ENCODE measurements at places on chromosomes 5 and 9.

- no peak for DNase-seq
Measured at GRCh38 chr9:86122311-86122710, 23.0 kb upstream of the GOLM1 start.

- DNase-seq: no peak
Measured at GRCh38 chr5:162801235-162801634, 636.2 kb upstream of the CCNG1 start.

- DNase-seq: no peak
Measured at GRCh38 chr9:129068990-129069861, 11.7 kb upstream of the DOLPP1 start.

DNA sequence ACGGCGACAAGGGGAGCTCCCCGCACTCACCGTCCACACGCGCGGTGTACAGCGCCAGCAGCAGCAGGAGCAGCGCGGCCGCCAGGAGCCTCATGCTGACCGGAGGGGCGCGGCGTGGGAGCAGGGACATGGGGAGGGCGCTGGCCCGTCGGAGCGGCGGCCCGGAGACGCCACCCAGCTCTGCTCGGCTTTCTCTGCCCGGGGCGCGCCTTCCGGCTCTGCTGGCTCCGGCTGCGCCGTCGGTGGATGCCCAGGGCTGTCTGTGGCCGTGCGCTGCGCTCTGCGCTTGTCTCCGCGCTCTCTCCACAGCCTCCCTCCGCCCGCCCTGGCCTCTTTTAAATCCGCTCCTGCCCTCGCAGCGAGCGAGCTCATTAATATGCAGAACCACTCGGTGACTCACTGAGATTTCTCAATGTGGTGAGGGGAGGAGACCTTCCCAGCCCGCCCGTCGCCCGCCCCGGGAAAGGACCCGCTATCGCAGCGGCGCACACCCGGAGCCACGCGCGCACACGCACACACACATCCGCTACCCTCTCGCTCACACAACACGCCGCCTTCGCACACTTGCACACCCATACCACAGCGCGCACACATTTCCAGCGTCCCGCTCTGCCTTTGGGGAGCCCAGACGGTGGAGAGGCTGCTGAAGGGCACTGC, at the start of gene CXCL14:
Gene CXCL14 (minus strand): TSS at position 307 of the 657 bp plus-strand sequence. CDS start 213 bp downstream, at position 94.
- no peak for DNase-seq

DNA sequence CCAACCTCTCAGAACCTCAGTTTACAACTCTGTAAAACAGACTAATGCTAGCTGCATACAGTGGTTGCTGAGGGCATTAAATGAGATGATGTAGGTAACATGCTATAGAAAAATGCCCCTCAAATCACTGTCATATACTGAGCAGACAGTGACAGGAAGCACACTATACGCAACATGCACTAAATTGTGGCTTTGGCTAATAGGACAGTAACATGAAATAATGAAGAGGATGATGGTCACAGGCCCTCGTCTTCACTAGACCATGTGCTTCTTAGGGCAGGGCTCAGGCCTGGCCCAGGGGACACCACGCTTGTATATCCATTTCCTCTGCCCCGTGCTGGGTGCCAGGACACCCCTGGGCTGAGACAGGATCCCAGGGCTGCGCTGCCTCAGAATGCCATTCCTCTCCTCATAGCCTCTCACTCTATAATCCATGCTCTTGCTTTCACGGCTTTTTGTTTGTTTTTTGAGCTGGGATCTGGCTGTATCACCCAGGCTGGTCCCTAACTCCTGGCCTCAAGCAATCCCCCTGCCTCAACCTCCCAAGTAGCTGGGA, 18.9 kb downstream of the CSF1R start:
- DNase-seq: no peak

DNA sequence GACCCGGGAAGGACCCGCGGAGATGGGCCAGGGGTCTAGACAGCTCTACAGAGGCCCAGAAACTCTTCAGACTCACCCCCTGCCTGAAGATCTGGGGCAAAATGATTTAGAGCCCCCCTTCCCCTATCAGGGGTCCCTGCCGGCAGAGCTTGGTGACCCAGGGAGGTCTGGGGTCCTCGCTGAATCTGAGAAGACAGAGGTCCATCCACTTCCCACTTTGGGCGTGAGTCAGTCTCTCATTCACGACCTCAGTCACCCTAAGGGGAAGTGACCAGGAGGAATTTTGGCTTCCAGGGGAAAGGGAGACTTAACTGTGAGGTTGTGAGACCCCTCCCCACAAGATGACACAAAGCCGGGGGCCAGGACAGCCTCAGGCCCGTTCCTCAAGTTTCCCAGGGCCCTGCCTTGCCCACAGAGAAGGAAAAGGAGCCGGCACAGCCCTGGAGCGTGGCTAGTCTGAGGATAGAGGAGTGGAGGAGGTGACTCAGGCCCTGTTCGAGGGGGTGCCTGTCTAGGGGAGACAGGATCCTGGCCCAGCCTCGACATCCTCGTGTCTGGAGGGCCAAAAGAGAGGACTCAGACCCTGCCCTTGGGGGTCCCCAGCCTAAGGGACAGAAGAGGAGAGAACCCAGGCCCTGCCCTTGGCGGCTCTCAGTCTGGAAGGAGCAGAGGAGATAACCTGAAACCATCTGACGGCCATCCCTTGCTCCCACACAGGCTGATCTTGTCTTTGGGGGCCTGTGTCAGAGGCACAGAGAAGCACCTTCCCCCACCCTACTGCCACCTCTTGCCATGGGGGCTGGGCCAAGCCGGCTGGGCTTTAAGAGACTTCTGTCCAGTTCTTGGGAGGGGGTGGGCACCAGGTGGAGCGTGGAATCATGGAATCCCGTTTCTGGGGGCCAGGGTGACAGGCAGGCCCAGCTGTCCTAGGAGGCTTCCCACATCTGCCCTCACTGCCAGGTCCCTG, 889 bp downstream of the PDLIM4 start:
- DNase-seq: no peak

- no peak for DNase-seq
Measured at GRCh38 chr5:126374109-126374416, 49.1 kb upstream of the GRAMD2B start.

DNA sequence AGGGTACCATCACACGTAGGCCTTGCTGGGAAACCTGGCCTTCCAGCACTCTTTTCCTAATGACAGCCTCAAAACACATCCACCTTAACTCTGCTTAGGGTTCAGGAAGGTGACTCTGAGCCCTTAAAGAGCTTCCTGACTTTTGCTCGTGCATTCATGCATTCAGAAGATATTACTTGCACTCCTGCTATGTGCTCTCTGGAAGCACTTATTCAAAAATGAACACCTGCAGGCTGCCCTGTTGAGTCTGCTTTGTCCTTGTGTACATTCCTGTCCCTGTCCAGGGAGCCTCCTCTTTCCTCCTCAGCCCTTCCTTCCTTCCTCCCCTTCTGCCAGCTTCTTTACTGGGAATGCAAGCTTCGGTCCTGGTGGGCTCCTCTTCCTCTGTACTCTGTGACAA, 61.5 kb downstream of the SPRY4 start:
- DNase-seq: no peak

- no peak for DNase-seq
Measured at GRCh38 chr5:59296317-59297264, 596.9 kb downstream of the PDE4D start.

DNA sequence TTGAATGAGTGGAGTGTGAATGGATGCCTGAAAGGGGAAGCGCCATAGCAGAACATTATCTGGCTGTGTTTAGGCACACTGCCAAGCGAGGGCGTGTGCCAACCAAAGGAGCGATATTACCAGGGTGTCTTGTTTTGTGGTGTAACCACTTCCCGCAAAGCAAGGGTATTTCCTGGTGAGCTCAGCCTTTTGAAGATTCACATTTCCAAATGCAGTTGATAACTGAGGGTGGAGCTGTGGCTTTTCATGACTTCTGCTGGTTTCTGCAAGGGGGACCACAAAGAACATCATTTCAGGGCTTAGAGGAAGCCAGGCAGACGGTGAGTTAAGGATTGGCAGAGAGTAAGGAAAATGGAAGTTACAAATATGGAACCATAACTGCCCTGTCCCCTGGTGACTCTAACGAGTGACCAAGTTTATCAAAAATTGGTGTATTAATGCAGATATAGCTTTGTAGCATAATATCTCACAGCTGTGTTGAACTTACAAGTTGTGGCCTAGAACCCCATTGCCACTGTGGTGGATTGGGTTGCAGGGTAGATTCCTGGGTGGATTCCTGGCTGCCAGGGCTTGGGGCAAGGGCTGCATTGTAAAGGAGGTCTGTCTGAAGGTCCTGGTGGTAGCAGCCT, 71.4 kb downstream of the RALGPS1 start:
- peak; percentile 48 for DNase-seq

- DNase-seq: no peak
Measured at GRCh38 chr5:78506261-78507024, 142.1 kb downstream of the LHFPL2 start.

DNA sequence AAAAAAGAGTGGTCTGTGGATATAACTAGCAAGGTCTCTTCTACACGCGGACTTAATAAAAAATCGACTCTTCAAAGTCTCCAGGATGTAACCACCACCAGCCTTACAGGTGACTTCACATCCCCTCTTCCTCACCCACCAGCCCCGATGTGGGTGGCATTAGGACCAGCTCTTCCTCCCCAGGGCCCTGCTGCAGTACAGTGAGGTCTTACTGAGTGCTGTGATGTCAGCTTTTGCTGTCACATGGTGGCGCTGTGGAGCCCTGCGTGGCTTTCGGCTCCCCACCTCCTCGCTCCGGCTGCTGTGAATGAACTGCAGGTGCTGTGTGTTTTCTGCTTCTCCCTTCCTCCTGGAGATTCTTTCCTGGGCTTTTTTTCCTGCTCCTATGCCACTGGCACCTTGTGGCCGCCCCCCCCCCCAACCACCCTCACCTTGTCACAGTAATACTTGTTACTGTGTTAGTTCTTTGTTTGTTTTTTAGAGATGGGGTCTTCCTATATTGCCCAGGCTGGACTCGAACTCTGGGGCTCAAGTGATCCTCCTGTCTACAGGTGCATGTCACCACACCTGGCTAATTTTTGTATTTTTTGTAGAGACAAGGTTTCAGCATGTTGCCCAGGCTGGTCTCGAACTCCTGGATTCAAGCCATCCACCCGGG, 15.8 kb upstream of the RAPGEF1 start:
- DNase-seq: peak; percentile 81

DNA sequence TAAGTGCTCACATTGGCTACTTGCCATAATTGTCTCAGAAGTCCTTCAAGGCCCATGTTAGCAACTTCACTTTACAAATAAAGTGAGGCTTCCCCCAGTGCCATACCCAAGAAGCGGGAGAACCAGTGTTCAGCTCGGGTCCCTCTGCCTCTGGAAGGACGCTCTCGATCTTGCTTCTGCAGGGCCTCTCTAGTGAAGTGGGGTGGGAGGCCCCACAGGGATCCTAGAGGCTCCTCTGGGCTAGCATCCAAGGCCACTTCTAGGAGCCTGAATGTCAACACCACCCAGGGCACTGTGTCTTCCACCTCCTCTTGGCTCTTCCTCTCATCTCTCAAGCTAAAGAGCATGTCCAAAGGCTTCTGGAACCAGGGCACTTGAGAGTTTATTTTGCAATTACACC, 282.5 kb downstream of the GADD45G start:
- DNase-seq: no peak

GRCh38 chr5:123512611-123513461, 859 bp downstream of the CSNK1G3 start:
- no peak for DNase-seq

DNA sequence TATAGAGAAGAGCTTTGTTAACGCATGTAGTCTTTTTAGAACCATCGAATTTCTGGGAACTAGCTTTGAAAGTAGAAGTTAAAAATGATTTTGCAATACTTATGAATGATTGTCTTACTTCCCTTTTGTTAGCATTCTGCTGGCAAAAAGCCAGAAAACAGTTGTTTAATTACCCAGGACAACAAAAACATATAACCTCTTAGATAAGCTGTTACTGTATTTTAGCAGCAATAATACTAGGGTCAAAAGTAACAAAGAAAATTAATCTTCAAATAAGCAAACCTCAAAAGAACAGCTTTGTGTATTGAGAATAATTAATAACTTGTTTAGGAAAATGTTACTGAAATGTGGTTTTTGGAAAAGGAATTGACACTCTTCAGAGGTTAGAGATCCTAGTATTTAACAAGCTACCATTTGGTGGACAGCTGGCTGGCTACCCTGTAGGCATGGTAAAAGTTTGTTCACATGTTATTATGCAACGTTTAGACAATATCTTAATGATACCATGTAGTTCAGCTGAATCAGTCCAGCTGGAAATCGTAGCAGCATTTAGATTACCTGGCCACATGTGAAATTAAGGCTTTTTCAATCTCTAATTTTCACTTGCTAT, 3.8 kb downstream of the FGF10 start:
- DNase-seq: no peak

GRCh38 chr5:10562201-10563109, 1.4 kb upstream of the ANKRD33B start:
- DNase-seq: no peak

DNA sequence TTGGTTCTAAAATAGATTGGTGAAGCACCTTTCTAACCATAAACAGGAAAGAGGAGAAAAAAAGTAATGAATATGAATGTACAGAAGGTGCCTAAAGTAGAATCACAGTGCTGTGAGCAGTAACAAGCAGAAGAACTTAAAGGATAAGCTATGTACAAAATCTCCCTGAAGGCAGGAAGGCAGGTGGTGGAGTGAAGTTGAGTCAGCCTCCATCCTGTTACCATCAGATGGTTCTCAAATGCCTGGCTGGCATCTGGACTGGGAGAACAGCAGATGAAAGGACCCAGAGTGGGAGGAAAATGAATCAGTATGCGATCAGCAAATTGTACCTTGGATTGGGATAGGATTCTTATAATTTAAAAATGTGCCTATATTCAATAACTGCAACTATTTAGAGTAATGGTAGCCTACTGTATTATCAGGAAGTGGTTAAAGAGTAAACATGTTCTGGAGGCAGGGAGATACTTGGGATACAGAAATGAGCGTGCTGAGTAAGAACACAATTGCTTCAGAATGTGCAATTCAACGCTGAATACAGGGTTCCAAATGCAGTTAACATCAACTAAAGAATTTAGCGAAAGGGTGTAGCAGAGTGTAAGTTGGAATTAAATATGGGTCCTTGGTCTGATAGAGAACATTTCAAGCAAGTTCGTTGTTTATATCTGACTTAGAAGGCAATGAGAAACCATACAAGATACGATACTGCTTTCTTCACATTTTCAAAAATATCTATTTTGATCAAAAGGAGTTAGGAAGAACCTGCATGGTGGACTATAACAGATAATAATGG, 21.1 kb upstream of the FER start:
- no peak for DNase-seq

- no peak for DNase-seq
Measured at GRCh38 chr9:83996126-83996525, 15.5 kb downstream of the RMI1 start.

GRCh38 chr5:32504989-32505596, 60.6 kb upstream of the ZFR start:
- no peak for DNase-seq

DNA sequence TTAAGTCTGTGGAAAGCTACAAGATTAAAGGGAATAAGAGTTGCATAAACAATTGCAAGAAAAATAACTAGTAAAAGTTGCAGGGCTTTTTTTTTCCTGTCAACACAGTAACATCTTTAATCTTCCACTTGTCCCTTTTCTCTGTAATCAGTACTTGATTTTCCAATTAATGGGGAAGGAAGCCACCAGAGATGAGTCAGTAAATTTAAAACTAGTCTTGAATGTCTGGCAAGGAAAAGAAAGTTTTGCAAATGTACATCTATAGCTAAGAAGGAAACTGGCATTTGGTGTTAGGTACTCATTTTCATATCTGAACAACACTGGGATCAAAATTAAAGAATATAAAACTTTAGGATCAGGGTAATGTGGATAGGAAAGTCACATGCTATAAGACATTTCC, 17.1 kb downstream of the DAP start:
- no peak for DNase-seq
